Stimulated activated CD4-positive, alpha-beta T cell treated with anti-CD3 and anti-CD28 coated beads, Interleukin-12 subunit alpha, Interleukin-12 subunit beta, amount 100 ng/mL, for 24 hours (primary cell): ENCODE measurements at places on chromosomes 7 and 10.

- DNase-seq = no peak
These were observed 22.4 kb upstream of the CRYGN start for GRCh38 chr7:151462306-151462779.

DNA sequence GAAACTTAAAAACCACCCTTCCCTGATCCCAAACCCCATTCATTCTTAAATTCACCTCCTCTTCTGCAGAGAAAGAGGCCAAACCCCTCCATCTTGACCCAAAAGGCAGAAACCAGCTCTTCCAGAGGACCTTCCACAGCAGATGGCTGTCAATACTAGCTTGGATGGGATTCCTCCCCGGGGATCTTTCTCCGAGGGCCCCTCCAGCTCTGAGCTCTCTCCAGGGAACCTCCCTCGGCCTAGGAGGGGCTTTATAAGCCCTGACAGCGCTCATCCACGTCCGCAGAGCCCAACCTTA, 5.4 kb downstream of the TNRC18 start:
- DNase-seq = no peak

- no peak for DNase-seq
These were observed 47.2 kb downstream of the PRF1 start for GRCh38 chr10:70555371-70555770.

GRCh38 chr7:55470261-55470660, 102.0 kb downstream of the VOPP1 start:
- no peak for DNase-seq

DNA sequence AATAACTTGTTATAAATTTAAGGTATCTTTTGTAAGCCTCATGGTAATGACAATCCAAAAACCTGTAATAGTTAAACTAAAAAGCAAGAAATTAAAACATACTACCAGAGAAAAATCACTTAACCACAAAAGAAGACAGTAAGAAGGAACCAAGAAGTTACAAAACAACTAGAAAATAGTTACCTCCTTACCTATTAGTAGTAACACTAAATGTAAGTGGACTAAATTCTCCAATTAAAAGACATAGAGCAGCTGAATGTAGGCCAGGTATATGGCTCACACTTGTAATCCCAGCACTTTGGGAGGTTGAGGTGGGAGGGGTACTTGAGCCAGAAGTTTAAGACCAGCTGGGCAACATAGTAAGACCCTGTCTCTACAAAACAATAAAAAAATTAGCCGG, 84.0 kb downstream of the SNX13 start:
- no peak for DNase-seq

- no peak for DNase-seq
These were observed 88.5 kb downstream of the IPMK start for GRCh38 chr10:58179238-58179637.
